DND-41 (cell line): ENCODE measurements at places on chromosomes 16 and 17.

- no peak overlapping the region for H3K27ac ChIP-seq
- H3K27me3 ChIP-seq = peaks cover 4% of the 10 kb centered on the region
- DNase-seq = no peak
- H3K36me3 ChIP-seq = no peaks in the 10 kb centered on the region
- no peak overlapping the region for H3K4me3 ChIP-seq
Observed at GRCh38 chr16:26595199-26595598, 471.5 kb upstream of the C16orf82 start.

GRCh38 chr16:53968896-53969295, 264.9 kb downstream of the FTO start:
- H3K27me3 ChIP-seq = no peaks in the 10 kb centered on the region
- H3K4me1 ChIP-seq = no peaks in the 10 kb centered on the region
- peak overlapping the region; percentile 0; the same call in 1 of the 2 replicates for H3K27ac ChIP-seq
- H3K4me3 ChIP-seq = no peak overlapping the region
- no peak for DNase-seq

- H3K36me3 ChIP-seq = no peaks in the 10 kb centered on the region
- no peaks in the 10 kb centered on the region for H3K27me3 ChIP-seq
- no peak for DNase-seq
- no peak overlapping the region for H3K27ac ChIP-seq
- 0 out of 2 replicates have a peak, but pooled peaks cover 5% of the 10 kb centered on the region for H3K4me1 ChIP-seq
- no peak overlapping the region for H3K4me3 ChIP-seq
Observed at GRCh38 chr16:23288209-23288608, 13.9 kb upstream of the SCNN1B start.

DNA sequence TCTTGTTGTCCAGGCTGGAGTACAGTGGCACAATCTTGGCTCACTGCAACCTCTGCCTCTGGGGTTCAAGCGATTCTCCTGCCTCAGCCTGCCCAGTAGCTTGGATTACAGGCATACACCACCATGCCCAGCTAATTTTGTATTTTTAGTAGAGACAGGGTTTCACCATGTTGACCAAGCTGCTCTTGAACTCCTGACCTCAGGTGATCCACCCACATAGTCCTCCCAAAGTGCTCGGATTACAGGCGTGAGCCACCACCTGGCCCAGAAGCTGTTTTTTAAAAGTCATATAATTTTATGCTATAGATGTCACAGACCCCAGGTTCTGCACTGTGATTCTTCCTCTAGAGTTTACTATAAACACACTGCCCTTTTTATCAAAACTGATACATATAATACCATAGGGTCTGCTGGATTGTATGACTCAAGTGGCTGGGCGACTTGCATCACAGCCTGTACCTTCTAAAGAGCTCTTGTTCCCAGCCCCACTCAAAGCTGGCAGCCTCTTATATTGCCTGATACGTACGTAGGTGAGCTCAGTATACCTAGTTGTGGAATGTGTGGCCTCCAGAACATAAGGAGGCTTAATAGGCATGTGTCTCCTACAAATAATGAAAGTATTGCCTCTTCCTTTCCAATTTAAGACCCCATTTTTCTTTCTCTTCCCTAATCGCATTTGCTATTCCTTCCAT, 295.8 kb downstream of the ZFHX3 start:
- no peak overlapping the region for H3K27ac ChIP-seq
- no peaks in the 10 kb centered on the region for H3K27me3 ChIP-seq
- no peaks in the 10 kb centered on the region for H3K4me1 ChIP-seq

- H3K27me3 ChIP-seq = no peaks in the 10 kb centered on the region
- peaks cover 8% of the 10 kb centered on the region; the same call in 1 of the 2 replicates for H3K4me1 ChIP-seq
- H3K4me3 ChIP-seq = no peak overlapping the region
- no peak overlapping the region for H3K27ac ChIP-seq
- peaks cover 8% of the 10 kb centered on the region; the same call in 1 of the 2 replicates for H3K36me3 ChIP-seq
Observed at GRCh38 chr17:50957600-50958575, 91.7 kb upstream of the TOB1 start.
